ENCODE measurements at places on chromosomes 12 and 14.

GRCh38 chr12:52042706-52043385, 8.4 kb upstream of the NR4A1 start:
- no peak for DNase-seq

GRCh38 chr12:47078086-47078395, 1.4 kb upstream of the PCED1B start:
- DNase-seq = no peak

GRCh38 chr12:82963956-82964355, 277.2 kb downstream of the TMTC2 start:
- DNase-seq = no peak

DNA sequence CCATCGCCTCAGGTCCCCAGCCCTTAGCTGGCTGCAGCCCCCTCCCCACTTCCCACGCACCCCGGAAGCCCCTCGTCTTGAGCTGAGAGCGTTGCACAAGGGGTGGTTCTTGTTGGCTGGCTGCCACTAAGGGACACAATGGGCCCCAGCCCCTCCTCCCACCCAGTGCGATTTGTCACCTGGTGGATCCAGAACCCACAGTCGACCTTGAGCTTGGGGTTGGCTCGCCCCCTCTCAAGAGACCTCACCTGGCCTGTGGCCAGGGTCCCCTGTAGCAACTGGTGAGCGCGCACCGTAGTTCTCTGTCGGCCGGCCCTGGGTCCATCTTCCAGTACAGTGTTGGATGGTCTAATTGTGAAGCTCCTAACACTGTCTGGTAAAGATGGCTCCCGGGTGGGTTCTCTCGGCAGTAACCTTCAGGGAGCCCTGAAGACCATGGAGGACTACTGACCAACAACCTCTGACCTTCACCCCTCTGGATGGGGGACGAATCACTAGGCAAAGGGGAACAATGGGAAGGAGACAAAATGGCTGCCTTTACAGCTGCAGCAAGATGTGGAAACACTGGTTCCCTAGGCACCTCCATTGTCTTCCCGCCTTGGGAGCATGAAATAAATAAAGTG, 6.6 kb downstream of the PHB2 start:
- DNase-seq = no peak
